ENCODE measurements at places on chromosomes 12 and 14.

- DNase-seq, result no peak
These were observed 684.3 kb downstream of the TMEM121 start for GRCh38 chr14:106210650-106211049.

DNA sequence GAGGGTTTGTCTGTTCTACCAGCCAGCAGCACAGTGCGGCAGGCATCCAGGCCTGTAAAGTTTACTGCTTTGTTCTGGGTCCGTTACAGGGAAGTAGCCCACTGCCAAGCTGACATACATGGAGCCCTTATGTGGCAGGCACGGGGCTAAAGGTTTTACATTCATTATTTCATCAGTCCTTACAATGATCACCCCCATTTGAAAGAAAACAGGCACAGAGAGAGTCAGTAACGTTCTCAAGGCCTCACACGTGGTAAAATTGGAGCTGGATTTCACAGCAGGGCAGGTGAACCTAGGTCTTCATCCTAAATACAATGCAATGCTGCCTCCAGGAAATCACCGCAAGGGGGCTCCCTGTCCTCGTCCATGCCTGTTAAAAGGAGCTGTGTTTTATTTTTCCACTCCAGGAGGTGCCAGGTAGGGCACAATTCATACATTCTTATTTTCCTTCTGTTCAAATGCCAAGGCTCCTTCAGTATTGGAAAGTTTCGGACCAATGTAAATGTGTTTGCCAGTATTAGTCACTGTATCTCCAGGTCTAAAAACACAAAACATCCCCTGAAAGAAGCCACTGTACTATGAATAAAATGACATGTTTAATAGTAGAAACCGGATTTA lies 172.2 kb upstream of the GZMB start:
- DNase-seq, result peak; percentile 4

DNA sequence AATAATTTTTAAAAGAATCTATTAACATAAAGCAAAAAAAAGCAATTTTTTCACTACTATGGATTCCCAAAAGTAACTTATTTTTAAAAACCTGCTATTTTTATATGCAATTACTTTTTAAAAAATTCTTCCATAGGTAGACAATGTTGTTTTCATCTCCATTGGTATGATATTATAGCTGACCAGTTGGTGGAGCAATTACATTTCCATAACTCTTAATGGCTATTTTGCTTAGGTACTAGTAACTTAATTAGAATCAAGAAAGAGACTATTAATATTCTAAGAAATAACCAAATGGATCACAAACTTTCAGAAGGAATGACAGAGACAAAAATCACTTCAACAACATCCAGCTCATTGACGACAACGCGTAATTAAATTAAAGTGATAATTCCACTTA lies 64.7 kb upstream of the PTCSC3 start:
- DNase-seq, result no peak

DNA sequence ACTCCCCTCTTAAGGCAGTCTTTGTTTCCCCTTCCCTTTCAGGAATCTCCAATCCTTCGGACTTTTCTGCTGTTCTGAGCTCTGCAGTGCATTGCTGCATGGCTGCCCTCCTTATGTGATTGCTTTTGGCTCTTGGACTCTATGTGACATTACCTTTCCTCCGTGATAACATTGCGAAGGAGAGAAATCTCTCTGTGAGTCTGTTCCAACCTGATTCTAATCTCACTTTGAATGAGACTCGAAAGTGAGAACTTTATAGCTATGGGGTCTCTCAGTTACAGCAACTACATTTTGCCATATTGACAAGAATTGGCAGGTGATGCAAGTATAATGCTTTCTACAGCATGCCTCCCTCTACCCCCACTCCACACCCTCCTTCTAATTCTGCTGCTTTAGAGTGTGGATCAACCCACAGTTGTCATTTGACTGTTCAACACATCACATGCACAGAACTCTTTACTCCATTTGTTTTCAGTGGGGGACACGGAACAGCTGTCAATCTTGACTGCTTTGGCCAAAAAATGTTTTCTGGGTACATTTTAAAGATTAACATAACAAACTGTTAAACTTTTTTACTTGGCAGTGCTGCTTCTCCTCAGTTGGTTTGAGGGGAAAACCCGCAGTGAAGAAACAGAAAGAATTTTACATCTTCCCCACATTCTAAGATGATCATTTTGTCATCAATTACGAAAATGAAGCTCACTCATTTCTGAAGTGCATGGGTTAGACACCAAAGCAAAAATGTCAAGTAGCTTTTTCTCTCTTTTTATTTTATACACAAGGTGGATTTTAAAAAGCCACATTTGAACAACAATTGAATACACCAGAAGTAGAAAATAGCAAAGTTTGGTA lies 125.5 kb upstream of the RMST start:
- no peak for DNase-seq

DNA sequence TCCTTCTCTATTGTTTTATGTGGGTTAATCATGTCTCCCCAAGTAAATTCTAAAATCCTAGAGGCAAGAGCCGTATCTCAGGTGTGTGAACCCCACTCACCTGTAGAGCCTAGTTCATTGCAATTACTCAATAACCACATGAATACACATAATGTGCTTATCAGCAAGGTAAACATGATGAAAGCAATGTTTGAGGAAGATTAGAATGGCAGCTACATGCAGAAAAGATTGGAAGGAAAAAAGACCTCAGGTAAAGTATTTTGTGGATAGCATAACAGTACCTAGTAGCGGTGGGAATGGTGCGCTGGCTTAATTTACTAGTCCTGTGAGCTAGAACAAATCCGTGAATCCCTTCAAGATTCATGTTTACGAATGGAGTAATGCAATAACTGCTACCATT lies 5.3 kb upstream of the KRAS start:
- no peak for DNase-seq

- DNase-seq, result no peak
These were observed 3.1 kb upstream of the ARHGEF25 start for GRCh38 chr12:57607958-57608663.

DNA sequence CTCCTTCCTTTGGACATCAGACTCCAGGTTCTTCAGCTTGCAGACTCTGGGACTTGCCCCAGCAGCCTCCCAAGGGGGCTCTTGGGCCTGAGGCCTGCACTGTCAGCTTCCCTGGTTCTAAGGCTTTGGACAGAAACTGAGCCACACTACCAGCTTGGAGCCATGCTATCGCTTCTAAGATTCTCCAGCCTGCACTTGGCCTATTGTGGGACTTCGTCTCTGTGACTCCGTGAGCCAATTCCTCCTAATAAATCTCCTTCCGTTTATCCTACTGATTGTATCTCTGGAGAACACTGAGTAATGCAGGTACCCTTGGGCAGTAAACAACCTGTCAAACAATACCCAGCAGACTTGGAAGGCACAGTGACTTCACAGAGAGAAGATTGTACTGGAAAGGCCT lies 24.9 kb upstream of the RHOJ start:
- DNase-seq, result no peak

GRCh38 chr12:88579161-88579517 lies 1.1 kb downstream of the KITLG start:
- DNase-seq, result no peak

DNA sequence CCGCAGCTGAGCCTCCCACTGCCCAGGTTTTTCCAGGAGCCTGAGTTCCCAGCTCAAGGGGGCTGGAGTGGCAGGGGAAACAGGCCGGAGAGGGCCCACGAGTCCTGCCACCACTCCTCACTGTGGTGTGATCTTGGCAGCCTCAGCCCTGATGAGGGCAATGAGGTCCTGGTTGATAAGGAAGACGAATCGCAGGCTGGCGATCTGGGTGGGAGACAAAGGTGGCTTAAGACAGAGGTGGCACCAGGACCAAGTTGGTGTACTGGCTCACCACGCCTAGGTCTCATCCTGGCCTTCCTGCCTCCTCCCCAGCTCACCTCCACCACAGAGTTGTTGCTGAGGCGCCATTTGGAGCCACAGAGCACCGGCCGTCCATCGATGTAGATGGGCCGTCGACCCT lies 9.4 kb downstream of the MCRS1 start:
- no peak for DNase-seq

DNA sequence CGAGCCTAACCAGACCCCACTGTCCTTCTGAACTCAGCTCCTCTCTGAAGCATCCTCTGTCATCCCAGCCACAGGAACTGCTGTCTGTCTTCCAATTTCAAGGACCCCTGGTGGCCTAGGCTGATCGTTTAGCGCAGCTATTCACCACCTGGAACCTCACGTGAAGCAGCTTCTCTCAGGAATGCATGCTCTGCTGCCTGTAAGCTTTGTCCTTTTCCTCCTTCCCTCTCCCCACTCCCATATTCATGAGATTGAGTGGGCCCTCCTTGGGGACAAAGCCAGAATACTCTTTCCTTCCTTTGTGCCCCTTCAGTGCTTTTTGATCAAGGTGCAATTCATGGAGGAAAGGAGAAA lies 17.2 kb downstream of the DPF3 start:
- DNase-seq, result no peak

DNA sequence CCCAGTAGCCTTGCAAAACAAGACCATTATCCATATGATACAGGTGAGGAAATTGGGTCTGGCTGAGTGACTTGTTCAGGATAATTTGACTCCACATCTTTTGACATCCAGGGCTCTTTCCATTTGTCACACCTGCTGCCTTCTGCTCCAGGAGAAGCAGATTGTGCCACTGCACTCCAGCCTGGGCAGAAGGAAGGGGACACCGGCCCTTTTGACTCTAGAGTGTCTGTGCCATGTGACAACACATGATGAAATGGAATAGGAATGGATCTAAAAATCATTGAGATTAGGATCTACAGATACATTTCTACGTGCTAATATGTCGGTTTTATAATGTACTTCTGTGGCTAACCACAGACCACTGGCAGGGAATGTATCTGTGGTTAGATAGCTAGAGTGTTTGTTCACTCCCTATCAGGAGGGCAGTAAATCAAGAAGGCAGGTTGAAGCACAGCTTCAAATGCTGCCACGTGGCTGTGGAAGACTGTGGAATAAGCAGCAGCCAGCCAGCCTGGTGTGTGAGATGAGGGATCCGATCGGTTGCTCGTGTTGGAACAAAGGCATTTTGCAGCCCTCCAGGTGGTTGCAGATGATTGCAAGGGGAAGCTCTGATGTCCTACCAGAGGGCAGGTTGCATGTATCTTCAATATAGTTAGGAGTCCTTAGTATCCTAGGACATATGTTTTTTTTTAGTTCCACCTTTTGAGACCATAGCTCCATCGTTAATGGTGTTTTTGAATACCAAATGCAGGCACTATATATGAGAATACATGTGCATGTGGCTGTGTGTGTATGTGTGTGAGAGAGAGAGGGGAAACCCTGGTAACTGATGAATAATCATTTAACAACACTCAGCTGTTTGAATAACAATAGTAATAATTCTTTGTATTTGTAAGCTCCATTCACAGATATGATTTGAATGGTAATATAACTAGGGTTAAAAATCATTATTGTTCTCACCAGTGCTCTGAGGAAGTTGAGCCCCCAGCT lies 28.6 kb downstream of the EML1 start:
- DNase-seq, result no peak

- no peak for DNase-seq
These were observed 33.6 kb downstream of the CMKLR1 start for GRCh38 chr12:108305520-108305919.

- no peak for DNase-seq
These were observed 199.3 kb downstream of the TTC7B start for GRCh38 chr14:90616881-90617280.

All from stimulated activated CD8-positive, alpha-beta memory T cell treated with anti-CD3 and anti-CD28 coated beads, Interleukin-15, amount 100 ng/mL, for 24 hours (primary cell).